IPS DF 19.7 (cell line): ENCODE measurements at places on chromosomes 12 and 14.

DNA sequence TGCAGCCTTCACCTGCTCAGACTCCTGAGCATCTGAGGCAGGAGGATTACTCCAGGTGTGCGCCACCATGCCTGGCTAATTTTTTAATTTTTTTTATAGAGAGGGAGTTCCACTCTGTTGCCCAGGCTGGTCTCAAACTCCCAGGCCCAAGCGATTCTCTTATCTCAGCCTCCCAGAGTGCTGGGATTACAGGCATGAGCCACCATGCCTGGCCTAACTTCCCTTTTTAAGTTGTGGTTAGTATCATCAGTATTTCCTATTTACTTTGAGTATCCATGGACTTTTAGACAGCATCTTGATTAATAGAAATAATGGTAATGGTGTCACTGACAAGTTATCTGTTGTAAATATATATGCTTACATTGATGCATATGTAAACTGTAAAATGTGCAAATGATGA, 116.9 kb downstream of the FGD4 start:
- DNase-seq = no peak

- DNase-seq = no peak
Observed at GRCh38 chr12:108066583-108067577, 62.2 kb upstream of the WSCD2 start.

DNA sequence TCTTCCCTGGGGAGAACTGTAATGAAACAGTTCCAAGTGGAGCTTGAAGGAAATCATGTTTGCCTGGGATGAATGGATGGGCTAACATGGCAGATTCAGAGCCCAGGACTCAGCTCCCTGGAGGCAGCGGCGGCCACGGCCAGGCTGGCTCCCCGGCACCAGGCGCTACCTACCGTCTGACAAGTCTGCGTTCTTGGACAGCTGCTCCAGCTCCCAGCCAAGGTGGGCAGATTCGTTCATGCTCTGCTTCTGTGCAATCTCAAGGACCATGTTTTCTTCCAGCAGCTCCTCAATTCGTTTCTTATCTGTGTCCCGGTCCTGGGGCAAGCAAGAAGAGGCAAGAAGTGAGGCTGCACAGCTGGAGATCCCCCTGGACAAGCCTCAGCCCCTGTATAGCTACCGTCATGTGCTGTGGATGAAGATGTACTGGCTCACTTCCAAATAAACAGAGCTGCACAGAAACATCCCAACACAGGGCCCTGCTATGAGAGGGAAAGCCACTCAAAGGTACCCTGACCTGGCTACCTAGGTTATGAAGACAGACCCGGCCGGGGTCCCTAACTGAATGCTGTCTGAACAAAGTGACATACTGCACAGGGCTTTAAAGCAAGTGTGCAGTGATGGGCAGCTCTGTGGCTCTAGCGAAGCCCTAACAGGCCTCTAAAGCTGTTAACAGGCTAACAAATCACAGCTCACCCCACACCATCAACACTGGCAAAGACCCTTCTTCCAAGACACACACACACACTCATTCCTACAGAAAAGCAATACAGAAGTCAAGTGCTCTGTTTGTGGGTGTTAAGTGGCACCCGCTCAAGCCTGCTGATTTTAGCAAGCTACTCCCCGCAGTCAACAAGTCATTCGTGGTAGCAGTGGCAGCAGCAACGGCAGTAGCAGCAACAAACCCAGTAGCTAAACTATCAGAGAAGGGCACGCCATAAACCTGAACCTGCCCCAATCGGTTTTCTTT, 80.4 kb upstream of the GPR68 start:
- DNase-seq = no peak

DNA sequence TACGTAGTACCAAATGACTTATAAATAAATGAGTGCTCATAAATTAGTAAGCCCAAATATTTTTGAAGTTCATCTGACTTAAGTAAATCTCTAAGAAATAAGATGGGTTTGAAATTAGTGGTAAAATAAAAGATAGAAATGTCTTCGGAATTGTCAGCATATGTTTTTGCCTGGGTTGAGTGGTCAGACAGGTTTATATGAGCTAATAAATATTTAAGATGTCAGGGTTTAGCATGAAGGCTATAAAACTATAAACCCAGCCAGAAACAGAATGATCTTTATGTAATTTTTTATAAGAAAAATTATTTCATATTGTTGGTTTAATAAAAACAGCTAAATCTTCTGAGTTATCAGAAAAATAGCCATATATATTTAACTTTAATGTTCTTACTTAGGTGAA, 37.3 kb downstream of the JAG2 start:
- DNase-seq = no peak

GRCh38 chr14:93184391-93185348, at the start of the genes LYSET and MOAP1:
LYSET (plus strand) TSS chr14:93185317; CDS start chr14:93185406, 89 bp downstream.
MOAP1 (minus strand) TSS chr14:93184897; CDS start chr14:93184242, 655 bp downstream.
- no peak for DNase-seq

GRCh38 chr12:46445551-46446235, 73.1 kb upstream of the SLC38A2 start:
- no peak for DNase-seq

GRCh38 chr14:77338302-77338701, 17.5 kb downstream of the GSTZ1 start:
- peak; percentile 68 for DNase-seq

DNA sequence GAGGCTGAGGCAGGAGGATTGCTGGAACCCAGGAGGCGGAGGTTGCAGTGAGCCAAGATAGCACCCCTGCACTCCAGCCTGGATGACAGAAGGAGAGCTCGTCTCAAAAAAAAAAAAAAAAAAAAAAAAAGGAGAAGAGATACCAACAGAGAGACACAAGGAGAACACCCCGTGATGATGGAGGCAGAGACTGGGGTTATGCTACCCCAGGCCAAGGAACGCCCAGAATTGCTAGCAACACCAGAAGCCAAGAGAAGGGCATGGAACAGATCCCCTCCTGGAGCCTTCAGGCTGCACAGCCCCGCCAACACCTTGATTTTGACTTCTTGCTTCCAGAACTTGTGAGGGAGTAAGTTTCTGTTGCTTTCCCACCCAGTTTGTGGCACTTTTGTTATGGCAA, 148.0 kb upstream of the FOXN3 start:
- no peak for DNase-seq

DNA sequence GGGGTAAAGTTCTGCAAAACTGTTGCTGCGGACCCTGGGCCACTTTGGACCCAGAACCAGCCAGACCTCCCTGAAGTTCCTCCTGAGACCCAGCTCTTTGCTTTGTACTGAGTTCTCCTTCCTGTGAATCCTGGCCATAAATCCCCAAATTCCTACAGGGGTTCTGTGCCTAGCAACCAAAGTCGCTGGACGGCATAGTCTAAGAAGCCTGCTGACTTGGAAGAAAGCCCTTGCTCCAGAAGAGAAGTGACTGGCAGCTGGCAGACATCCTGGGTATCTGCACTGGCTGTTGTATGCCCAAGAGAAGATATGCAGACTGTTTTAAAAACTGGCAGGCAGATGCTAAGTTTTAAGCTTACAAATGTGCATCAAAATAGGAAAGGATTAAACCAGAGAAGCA, 99.9 kb upstream of the SLC24A4 start:
- DNase-seq = no peak

DNA sequence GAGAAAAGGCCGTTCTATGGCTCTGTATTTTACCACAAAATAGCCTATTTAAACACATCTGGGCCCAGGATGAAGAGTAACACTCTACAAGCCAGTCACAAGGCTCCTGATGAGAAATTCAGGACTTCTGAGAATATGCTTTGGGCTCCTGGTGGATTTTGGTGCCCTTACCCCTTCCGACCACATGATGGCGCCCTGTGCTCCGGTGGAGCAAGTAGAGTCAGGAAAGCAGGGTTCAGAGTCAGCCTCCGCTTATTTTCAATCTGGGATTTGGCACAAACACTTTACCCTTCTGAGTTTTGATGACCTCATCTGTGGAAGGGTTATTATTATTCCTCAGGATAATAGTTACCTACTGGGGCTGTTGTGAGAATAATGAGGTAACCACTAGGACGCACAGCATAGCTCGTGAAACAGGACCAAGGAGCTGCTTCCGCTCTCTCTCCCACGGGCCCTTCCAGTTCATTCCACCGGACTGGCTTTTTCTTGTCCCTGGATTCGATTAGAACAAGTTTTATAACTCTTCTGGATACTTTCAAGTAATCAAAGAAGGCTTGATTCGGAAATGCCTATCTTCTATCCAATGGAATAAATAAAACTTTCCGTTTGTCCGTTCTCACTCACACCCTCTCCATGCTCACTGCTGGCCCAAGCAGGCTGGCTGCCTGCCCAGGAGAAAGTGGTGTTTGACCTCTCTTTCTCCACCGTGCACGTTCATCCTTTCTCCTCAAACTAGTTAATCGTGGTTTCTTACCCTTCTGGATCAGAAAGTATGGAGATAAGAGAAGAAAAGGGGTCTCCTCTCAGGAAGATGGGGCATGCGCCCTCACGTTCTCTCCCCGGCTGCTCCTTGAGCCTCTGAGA, 104.6 kb downstream of the GALC start:
- peak; percentile 15 for DNase-seq

GRCh38 chr12:53413485-53414204, 10.0 kb upstream of the AMHR2 start:
- DNase-seq = no peak

- DNase-seq = no peak
Observed at GRCh38 chr12:99453836-99454538, 193.6 kb upstream of the GARIN6 start.

DNA sequence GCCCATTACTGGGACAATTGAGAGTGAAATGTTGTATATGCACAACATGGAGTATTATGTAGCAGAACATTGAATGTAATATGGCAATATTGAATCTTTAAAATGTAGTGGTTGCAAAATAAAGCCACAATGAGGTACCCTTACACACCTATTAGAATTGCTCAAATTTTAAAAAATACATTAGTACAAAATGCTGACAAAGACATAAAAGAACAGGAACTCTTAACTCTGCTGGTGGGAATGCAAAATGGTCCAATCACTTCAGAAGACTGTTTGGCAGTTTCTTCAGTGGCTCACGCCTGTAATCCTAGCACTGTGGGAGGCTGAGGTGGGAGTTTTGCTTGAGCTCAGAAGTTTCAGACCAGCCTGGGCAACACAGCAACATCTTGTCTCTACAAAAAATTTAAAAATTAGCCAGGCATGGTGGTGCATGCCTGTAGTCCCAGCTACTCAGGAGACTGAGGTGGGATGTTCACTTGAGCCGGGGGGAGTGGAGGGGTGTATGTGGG, 6.8 kb upstream of the NAP1L1 start:
- no peak for DNase-seq

- no peak for DNase-seq
Observed at GRCh38 chr12:84117190-84117589, 795.4 kb downstream of the SLC6A15 start.

DNA sequence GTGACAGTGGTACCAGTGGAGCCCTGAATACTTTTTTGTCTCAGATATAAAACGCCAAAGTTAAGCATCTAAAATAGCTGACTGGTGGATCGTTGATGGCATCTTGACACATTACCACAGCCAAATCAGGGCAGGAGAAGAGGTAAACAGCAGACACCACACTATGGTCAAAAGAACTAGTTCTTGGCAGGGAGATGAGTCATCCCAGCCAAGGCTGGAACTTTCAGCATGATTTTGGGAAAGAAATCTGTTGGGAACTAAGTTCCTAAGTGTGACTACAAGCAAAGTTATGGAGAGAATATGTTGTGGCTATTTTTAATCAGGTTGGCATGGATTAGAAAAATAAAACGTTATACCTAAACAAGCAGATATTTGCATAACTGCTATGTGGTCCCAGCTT, 36.9 kb downstream of the LGR5 start:
- no peak for DNase-seq

GRCh38 chr14:75452324-75452723, 24.5 kb downstream of the JDP2 start:
- DNase-seq = no peak

DNA sequence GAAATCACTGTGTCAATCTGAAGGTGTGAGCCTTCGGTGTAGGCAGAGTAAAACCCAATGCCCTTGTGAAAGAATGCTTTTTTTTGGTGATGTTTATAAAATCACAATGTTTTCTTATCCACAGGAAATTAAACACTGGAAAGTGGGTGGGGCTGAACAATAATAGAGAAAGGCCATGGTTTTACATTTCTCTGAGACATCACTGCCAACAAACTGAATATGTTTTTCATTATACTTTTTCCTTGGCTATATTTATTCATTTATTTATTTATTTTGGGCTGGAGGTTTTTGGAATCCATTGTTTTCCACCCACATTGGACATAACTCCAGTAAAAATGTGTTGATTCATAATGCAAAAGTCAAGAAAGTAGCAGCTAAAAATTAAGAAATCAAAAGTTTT, 16.9 kb downstream of the LRRK2 start:
- DNase-seq = no peak

- no peak for DNase-seq
Observed at GRCh38 chr14:24327303-24327702, 7.6 kb downstream of the ADCY4 start.

DNA sequence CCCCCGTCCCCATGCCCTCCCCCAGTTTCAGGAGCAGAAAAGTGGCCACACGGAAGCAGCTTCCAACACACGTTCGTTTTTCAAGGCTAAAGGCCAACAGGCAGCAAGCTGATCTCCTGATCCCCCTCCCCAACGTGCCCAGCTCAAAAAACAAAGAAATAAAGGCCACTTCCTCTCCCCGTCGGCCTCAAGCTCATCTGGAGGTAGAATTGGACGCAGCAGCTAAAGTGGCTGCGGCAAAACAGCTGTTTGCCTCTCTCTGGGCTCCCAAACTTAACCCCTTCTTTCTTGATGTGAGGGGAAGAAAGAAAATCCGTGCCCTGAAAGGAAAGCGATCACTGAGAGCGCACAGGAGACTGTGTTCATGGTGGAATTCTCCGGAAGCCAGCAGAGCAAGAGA, 66.3 kb downstream of the SCARB1 start:
- DNase-seq = no peak

DNA sequence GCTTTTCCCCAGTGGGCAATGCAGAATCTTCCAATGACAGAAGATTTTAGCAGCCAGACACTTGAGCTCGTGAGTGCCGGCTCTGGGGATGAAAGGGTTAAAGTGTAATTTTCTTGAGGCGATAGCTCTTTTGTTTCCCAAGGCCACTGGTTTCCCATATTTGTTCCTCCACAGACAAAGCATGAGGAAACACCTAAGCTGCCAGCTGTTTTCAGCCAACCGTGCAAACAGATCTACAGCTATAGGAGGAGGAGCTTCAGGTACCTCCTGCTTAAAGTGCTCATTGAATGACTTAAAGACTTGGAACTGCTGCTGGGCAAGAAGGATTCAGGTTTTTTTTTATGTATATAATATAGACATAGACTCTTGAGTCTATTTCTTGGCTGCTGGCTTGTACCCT, 1311.5 kb downstream of the TMEM121 start:
- no peak for DNase-seq

DNA sequence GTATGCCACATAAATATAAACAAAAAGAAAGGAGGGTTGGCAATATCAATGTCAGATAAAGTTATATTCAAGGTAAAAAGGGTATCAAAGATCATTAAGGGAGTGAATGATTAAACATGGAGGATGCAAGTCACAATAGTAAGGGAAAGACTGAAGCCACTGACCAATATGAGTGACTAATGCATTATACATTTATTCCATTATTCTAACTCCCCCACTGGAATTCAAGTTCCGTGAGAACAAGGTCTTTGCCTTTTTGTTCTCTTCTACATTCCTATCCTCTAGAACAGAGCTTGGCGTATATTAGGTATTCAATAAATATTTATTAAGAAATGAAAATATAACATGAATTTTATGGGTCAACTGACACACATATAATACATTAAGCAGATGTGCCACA, 30.7 kb downstream of the MAP4K5 start:
- DNase-seq = no peak

- no peak for DNase-seq
Observed at GRCh38 chr12:91870872-91871707, 274.6 kb downstream of the BTG1 start.
